ENCODE measurements at places on chromosomes 5 and 9.

DNA sequence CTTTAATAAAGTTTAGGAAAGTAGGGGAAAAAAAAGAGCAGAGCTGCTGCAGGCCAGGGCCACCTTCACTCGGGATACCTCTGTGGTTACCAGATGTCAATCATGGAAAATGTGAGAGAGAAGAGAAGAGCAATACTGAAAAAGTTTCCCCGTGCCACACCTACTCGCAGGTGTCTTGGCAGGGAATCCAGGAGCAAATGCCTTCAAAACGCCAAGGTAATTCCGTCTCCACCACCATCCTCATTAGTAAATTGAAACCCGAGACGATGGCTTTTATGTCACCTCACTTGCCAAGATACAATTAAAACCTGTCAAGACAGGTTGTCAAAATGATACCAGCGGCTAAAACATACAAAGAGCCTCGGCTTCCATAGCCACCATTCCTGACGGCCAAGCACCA lies 49.7 kb downstream of the FAM81B start:
- no peak for DNase-seq

DNA sequence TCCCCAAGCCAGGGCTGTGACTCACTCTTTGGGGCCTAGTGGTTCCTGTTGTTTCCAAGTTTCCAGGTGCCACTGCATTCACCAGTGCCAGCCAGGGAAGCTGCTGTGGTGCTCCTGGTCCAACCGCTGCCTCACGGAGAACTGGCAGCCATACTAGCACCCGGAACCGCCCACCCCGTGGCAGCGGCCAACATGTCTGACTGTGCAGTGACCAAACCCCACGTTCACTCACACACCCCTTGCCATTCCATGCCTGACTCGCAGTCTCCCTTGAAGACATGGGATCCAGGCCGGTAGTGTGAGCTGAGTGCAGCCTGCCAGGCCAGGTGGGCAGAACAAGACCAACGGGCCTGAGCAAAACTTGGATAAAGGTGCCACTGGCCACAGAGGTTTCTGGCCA lies 845.0 kb upstream of the DMAC1 start:
- no peak for DNase-seq

GRCh38 chr5:91562922-91563321 lies 179.8 kb upstream of the ARRDC3 start:
- DNase-seq = no peak

DNA sequence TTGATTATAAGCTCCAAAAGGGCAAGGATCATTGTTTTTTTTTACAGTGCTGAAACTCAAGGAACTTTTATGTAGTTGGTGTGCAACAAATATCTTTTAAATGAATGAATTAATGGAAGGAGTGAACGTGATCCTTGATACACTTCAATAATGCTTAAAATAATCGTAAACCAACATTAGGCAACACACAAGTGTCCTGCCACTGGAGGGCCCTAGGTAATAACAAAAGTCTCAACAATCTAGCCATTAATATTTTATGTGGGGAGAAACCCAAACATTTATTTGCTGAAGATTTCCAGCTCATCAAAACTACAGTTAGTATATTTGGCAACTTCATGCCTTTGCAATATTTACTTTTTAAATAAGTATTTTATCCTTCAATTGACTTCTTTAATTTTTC lies 309.0 kb upstream of the FBXL7 start:
- DNase-seq = no peak

- DNase-seq = no peak
Measured at GRCh38 chr9:121651008-121651294, 483 bp upstream of the DAB2IP start.

DNA sequence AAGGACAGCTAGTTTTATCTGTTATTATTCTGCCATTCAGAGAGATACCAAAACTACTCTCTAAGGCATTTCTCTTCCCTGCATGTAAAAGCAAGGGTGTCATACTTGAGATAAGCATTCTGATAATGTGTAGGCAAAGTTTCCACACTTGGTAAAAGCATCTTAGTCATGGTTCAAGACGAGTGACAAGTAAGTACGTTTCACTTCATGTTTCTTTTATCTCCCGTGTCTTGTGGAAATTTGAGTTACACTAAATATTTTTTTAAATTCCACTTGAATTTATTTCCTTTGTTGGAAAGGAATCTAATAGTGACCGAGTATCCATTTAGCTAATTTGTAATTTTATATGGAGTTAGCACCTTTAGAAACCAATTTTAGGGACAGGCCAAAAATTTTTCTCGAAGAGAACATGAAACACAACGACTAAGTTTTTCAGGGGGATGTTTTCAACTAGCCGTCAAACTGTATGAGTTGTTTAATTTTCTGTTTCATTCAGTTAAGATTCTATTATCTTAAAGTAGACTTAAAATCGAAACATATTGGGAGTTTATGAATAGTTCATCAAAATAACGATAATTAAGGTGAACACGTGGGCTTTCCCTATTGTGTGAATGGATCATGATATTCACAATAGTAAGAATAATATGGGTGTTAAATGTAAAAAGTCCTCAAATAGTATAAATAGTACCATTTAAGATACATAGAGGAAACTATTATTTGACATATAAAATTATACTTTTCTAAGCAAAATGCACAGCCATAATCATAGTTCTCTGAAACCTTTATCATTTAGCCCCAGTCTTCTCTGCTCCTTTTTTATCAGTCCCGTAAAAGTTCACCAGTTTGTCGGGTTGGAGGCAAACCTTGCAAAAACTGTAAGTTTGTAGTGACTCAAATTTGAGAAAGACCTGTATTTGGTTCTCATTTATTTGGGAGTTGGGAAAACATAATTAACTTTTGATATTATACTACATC lies 1.6 kb downstream of the RFESD start:
- DNase-seq = no peak

GRCh38 chr9:127330501-127330900 lies 65.9 kb downstream of the GARNL3 start:
- DNase-seq = no peak

DNA sequence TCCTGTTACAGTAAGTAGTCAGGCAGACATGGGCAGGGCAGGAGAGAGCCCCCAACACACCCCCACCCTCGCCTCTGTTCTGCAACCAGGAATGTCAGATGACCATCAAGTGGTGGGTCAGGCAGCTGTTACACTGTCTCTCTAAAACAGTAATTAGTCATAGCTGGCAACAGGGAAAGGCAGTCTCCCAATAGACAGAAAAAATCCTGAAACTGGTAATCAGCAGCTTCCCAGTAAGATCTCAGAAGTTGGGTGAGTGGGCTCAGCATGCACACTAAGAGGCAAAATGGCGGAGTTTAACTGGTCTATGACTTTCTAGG lies 90.2 kb downstream of the C5orf15 start:
- DNase-seq = no peak

- no peak for DNase-seq
Measured at GRCh38 chr5:109907731-109908130, 218.0 kb downstream of the MAN2A1 start.

DNA sequence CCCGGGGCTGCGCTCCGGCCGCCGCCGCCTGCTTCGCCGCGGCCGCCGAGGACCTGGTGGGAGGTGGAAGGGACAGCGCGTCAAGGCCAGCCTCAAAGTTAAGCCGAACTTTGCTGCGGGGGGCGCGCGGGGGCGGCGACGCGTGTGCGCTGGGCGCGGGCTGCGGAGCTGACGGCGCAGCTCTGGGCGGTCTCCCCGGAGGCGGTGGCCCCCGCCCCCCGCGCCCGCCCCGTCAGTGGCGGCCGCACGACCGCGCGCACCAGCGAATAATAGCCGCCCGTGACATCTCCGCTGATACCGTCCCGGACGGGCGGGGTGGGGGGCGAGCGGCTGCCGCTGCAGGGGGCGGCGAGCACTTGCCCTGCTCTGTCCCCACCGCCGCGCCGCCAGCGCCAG lies 579 bp upstream of the FAM78A start:
- peak; percentile 48 for DNase-seq

DNA sequence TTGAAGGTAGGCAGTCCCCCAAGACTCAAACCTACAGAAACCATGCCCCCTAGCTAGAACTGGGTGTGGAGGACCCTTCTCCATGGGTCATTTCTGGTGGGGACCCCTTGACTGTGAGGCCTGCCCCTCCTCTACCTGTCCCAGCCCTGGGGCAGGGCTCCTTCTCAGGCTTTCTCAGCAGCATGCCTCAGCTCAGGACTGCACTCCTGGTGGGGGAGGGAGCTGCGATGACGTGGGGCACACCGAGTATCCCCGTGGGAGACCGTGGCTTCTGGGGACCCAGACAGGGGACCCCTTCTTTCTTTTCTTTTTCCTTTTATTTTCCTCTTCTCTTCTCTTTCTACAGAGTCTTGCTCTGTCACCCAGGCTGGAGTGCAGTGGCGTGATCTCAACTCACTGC lies 27.0 kb upstream of the PITX1 start:
- no peak for DNase-seq

GRCh38 chr9:124788542-124789217 lies 11.7 kb downstream of the OLFML2A start:
- DNase-seq = no peak

GRCh38 chr5:68382640-68383039 lies 167.1 kb downstream of the PIK3R1 start:
- DNase-seq = no peak

DNA sequence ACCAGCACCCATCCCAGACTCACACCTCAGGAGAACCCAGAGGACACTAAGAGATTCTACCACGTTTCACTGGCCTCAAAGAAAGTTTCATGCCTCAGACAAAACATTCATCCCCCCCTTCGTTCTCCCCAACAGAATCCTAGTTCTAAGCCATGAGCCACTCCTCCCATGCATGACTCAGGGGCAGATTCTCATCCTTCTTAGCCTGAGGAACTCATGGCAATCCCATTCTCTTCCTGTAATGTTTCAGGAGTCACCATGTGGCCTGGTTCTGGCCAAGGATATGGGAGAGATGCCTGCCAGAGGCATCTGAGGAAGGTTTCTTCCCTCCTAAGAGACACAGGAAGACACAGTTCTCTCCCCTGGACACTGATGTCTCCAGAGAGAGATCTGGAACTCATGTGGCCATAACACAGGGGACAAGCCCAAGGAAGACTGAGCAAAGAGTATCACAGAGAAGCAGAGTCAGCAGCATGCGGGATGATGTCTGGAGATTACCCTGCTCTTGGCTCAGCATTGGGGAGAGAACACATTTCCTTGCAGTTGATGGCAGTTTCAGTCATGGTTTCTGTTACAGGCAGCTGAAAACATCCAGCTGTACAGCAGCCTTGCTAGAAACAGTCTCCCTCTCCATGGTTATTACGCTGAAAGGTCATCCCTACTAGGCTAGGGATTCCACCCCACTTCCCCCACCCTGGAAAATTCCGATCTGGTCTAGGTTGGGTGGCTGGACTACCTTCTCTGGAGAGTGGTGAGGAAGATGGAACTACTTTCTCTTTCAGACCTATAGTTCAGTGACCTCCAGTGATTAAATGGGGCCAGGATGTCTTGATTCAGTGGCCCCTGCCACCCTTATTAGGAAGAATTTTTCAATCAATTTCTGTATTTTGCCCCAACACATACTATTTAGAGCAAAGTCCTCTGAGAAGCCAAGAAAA lies 115.4 kb downstream of the ZNF608 start:
- no peak for DNase-seq

DNA sequence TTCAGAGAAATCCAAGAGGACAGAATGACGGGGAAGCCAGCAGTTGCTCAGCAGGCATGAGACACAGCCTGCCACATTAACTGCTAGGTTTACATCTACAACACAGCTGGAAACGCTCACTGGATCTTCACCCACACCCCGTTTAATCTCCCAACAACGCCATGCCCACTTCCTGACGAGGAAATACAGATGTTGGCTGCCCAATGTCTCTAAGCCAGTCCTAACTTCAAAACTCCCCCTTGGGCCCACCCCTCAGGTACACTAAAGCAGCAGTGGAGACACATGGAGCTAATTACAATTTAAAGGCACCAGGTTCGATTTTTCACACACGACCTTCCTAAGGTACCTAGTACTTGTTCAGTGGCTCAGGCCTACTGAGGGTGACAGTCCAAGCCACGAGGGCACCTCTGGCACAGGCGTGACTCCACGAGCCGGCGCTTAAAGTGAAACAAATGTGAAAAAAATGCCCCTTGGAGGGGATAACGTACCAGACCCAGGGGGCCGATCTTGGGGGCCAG lies 904 bp downstream of the RPL12 start:
- DNase-seq = peak; percentile 45
